ENCODE measurements at places on chromosomes 4 and X.

- no peak for DNase-seq
These were observed 38.9 kb upstream of the TBX22 start for GRCh38 chrX:79975605-79976004.

GRCh38 chr4:102675141-102675540 lies 85.6 kb downstream of the MANBA start:
- DNase-seq = no peak

DNA sequence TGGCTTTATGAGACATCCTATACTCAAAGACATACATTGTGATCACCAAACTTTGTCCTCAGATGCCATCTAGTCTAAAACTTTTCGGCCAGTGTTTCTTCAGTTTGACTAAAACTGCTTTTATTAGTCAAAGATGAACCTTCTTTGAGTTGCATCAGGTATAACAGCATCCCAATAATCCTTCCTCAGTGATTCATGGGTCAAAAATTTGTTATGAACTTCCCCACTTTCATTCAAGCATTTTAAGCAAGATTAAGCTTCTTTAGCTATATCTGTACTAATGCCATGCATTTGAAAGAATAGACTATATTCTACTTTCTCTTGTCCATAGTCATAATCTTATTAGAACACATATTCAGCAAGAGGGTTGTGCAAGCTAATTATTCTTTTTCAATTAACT lies 1070.4 kb upstream of the ADGRL3 start:
- no peak for DNase-seq

DNA sequence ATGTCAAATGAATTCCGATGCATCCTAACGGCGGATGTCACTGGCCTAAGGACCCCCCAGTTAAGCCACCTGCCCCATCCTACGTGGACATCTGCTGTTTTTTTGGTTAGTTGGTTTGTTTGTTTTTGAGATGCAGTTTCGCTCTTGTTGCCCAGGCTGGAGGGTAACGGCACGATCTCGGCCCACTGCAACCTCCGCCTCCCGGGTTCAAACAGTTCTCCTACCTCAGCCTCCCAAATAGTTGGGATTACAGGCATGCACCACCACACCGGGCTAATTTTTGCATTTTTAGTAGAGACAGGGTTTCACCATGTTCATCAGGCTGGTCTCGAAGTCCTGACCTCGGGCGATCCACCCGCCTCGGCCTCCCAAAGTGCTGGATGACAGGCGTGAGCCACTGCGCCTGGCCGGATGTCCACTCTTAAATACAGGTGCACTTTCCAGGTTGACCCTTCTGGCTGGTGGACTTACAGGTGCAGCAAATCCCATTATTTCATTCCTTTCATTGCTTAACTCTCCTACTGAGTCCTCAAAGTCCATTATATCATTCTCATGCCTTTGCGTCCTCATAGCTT lies 206.2 kb downstream of the CRLF2 start:
- DNase-seq = no peak

DNA sequence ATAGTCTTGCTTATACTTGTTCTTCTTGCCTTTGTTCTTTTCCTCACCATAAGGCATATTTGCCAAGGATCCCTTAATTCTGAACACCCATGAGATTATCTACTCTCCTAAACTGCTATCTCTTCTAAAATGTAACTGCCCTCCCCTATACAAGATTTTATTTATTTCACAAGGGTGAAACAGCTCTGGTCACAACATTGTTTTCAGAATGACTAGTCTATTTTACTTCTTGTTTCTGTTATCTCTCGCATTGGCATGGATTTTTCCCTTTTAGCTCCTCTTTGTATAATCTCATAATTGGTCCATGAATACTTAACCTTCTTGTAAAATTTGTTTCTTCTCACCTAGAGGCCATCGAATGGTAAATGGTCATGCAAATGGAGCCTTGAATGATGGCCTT lies 17.2 kb upstream of the COL25A1 start:
- no peak for DNase-seq

GRCh38 chrX:44063606-44064005 lies 90.4 kb upstream of the NDP start:
- no peak for DNase-seq

- DNase-seq = peak; percentile 87
These were observed 35.9 kb upstream of the GRPEL1 start for GRCh38 chr4:7103607-7104365.

GRCh38 chrX:2632533-2633504 lies 58.3 kb upstream of the CD99 start:
- DNase-seq = no peak

GRCh38 chr4:67787311-67787710 lies 33.1 kb upstream of the GNRHR start:
- DNase-seq = no peak

DNA sequence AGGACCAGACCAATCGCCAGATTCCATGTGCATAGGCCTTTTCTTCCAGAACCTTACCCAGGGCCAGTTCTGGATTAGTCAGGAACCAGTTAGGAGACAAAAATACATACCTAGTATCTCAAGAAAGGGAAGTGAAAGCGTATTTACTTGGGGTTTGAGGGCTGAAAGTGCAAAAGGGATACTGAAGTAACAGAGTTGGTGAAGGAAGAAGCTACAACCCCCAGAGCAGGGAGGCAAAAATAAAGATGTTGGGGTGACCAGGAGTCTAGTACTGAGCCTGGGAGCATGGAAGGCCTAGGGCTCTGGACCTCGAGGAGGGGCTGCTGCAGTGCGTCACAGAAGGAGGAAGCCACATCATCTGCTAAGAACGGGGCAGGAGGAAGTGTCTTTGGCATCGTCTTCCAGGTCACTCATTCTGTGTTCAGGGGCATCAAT lies 38.3 kb downstream of the TKTL1 start:
- no peak for DNase-seq

DNA sequence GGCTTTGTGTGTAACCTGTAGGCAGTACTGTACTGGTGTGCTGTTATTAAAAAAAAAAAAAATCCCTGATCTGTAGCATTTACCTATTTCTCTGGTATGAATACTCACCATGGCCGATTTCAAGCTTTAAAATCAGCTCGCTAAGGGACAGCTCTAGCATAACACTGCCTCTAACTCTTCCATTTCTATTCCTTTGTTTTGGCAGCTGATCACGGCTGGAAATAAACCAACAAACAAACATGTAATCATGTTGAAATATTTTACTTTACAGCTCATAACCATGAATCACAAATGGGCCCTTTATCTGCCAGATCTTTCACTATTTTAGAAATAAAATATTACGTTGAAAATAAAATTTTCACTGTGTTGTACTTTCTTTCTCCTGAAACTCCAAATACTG lies 60.5 kb upstream of the IL15 start:
- DNase-seq = no peak

- DNase-seq = no peak
These were observed 730.1 kb downstream of the CCSER1 start for GRCh38 chr4:90857081-90857820.

- no peak for DNase-seq
These were observed 66.9 kb upstream of the MMAA start for GRCh38 chr4:145552181-145552822.

DNA sequence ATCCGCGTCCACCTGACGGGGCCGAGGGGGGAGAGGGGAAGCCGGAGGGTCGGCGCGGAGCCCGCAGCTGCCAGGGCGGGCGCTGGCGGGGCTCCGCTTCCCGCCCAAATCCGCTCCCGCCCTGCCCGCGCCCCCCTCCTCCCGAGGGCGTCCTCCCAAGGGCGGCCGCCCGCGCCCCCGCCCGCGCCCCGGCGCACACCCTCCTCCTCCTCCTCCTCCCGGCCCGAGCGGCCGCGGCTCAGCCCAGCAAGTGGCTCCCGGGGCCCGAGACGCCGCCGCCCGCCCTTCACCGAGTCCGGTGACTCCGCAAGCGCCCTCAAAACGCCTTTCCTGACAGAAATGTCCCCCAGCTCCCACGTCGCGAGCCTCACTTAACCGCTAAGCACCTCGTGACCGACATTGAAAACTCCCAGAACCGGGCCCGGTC lies 487 bp downstream of the HMGB2 start:
- DNase-seq = no peak

GRCh38 chr4:143367863-143368262 lies 31.2 kb downstream of the GAB1 start:
- DNase-seq = no peak

DNA sequence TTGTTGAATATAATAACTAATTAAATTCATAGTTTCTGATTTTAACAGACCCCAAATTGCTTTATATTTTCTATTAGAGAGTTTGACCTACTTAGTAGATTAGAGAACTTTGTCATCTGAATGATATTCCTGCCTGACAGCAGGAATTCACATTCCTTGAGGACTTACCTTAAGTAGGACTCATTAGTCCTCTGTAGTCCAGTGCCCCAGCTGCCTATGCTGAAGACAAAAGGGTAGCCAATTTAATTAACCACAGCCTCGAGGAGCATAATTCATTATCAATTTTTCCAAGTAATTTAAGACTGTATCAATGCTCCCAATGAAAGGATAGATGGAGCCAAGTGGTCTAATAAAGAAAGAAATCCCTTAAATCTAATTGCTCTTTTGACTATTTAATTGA lies 1405.0 kb upstream of the IGFBP7 start:
- no peak for DNase-seq

Data from anterior cingulate cortex (tissue), 58 donors.